ENCODE measurements at places on chromosomes 4 and X.

GRCh38 chr4:14359991-14360390 lies 642.3 kb upstream of the CPEB2 start:
- no peak for DNase-seq

- DNase-seq: no peak
Measured at GRCh38 chrX:148282504-148282903, 217.9 kb upstream of the AFF2 start.

DNA sequence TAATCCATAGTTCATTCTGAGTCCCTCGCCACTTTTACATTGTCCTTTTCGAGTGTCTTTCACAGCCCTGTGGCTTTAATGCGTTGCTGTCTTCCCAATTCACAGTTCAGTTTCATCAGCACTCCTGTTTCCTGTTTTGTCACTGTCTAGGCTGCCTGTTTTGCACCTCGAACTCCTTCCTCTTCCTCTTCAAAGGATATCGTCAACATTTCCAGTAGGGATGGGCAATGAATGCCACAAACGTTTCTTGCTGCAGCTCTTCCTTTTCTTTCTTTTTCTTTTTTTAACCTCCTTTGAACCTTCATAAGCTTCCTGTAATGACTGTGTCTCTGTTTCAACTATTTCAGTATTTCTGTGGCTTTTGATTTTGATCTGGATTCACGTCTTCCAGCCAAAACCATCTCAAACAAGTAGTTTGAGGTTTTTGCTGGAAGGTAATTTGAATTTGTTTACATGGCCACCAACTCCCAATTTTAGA lies 105.4 kb downstream of the ANXA3 start:
- no peak for DNase-seq

DNA sequence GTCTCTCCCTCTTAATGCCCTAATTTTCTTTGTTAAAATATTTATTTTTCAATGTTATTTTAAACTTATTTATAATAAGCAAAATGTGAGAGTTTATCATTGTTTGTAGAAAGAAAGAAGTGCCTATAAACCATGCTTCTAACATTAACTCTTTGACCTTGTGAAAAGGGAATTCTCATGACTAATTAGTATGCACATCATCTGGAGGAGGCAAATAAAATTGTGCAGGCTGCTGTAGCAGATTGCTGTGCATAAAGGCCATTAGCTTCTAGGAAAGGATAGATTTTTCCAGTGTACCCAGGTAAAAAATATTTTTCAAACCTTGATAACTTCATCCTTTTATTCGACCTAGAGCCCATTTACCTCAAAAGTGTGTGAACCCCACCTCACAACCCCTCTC lies 84.6 kb upstream of the GUCY1A1 start:
- DNase-seq: no peak

- no peak for DNase-seq
Measured at GRCh38 chrX:11244636-11245035, 48.6 kb upstream of the AMELX start.

DNA sequence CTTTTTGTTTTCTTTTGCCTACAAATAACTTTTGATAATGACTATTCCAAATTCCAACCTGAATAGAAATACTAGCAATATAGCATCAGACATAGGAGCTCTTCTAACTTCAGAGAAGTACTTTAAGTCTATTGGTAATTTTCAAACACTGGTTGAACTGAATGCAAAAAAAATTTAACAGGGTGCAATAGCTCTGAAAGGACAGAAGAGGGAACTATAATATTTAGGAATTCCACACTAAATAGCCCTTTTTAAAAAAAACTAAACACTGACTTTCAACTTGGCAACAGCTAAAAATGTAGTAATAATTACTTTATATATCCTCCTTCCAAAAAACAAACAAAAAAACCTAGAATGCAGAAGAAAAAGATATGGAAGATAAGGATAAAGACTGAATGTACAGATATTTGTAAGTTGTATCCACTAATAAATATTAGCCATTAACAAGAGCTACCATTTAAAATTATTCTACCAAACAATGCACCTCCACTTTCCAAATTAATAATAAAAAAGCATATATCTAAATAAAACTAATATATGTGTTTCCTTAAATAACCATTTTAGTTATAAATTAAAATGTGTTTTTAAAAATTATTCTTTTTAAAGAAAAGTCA lies 81.4 kb downstream of the FBXW7 start:
- DNase-seq: no peak
